SK-N-SH (cell line): ENCODE measurements at places on chromosomes 16 and 17. TPM values are rescaled to one million over a fixed set of nuclear protein-coding genes. Genes with fewer than 3 reads are reported as not detected.

GRCh38 chr16:71230122-71230845 lies at the start of gene HYDIN:
TSS of gene HYDIN (minus strand) at chr16:71230722. CDS start at chr16:71186895, 43,827 bp downstream.
- peak; percentile 91 for DNase-seq
- no peaks in the 10 kb centered on the region for H3K27me3 ChIP-seq
- no peaks in the 10 kb centered on the region for H3K36me3 ChIP-seq
- no peak within 1 kb of the TSS for H3K27ac ChIP-seq
- peak within 1 kb of the TSS; percentile 51 for H3K4me3 ChIP-seq

DNA sequence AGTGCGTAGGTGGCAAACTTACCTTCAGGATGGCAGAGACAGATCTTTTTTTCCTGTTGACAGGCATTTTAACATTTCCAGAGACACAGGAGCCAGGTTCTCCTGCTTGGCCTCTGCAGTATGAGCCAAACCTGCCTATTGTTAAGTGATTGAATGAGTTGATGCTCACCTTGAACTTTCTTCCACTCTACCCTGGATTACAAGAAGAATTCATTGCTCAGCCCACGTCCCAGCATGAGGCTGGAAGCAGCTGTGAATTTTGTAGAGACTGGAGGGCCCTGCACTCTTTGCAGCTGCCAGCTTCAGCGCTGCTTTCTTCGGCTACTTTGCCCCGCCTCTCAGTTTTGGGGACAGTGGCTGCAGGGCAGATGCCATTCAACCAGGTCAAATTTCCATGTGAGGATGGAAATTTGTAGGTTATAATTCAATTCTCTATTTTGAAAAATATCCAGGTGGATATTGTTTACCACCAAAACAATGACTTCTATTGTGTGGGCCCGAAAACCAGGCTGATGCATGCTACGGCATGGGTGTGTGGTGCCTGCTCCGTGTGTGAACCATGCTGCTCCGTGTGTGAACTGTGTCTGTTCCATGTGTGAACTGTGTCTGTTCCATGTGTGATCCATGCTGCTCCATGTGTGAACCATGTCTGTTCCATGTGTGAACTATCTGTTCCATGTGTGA lies 75.2 kb upstream of the METTL9 start:
- no peaks in the 10 kb centered on the region for H3K27me3 ChIP-seq
- peaks cover 11% of the 10 kb centered on the region for H3K4me1 ChIP-seq
- no peak overlapping the region for H3K4me3 ChIP-seq
- no peak for DNase-seq

- peak overlapping the region; percentile 97 for H3K27ac ChIP-seq
- no peaks in the 10 kb centered on the region for H3K27me3 ChIP-seq
- H3K36me3 ChIP-seq: no peaks in the 10 kb centered on the region
- DNase-seq: no peak
Measured at GRCh38 chr17:27585153-27585681, 45.8 kb upstream of the LGALS9 start.

GRCh38 chr17:20068445-20068844 lies 59.3 kb downstream of the SPECC1 start:
- no peaks in the 10 kb centered on the region for H3K36me3 ChIP-seq
- DNase-seq: no peak
- H3K4me1 ChIP-seq: peaks cover 3% of the 10 kb centered on the region; the same call in 1 of the 2 replicates
- H3K4me3 ChIP-seq: no peak overlapping the region
- H3K27me3 ChIP-seq: no peaks in the 10 kb centered on the region

DNA sequence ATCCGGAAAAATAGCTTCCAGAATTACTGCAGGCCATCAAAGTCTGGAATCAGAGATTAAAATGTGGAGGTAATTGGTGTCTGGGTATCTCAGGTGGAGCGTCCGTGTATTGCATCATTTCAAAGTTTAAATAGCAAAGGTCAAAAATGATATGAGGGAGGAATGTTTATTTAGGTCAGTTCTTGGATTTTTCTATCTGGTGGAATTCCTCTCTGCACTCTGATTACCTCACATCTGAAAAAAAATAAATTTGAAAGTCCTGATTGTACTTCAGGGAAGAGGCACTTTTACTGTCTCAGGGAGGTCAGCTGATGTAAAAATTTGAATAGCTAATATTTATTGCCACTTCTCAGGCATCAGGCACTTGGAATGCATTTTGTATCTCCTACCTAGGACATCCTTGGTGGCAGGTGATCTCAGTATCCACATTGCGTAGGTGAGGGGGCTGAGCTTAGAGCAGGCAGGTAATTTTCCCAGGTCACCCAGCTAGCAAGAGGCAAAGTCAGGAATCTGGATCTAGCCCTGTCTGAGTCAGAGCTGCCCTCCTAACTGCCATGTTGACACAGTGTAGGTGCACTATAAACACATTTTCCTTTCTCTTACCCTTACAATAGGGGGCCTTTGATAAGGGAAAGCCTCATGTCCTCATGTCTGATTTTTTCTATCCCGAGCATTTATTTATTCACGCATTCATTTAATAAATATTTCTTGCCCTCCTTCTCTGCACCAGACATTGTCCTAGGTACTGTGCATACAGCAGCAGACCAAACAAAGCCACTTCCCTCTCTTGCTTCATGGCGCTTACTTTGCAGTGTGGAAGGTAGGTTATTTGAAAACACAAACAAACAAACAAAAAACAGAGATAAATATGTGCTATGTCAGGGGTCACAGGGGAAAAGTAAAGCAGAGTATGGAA lies 454.3 kb downstream of the HAPSTR1 start:
- DNase-seq: no peak
- no peak overlapping the region for H3K4me3 ChIP-seq
- no peaks in the 10 kb centered on the region for H3K36me3 ChIP-seq
- no peaks in the 10 kb centered on the region for H3K4me1 ChIP-seq

- H3K27ac ChIP-seq: peak overlapping the region; percentile 62; the same call in 1 of the 2 replicates
- H3K4me1 ChIP-seq: peaks cover 21% of the 10 kb centered on the region
- no peaks in the 10 kb centered on the region for H3K36me3 ChIP-seq
- DNase-seq: peak; percentile 58
- no peaks in the 10 kb centered on the region for H3K27me3 ChIP-seq
- peak overlapping the region; percentile 70 for H3K4me3 ChIP-seq
Measured at GRCh38 chr17:30378241-30378824, 394 bp upstream of the CPD start.

GRCh38 chr17:82444941-82445521 lies 5.5 kb downstream of the CYBC1 start:
- H3K27me3 ChIP-seq: no peaks in the 10 kb centered on the region
- peaks cover 54% of the 10 kb centered on the region; the same call in 1 of the 2 replicates for H3K36me3 ChIP-seq
- peak; percentile 41 for DNase-seq
- no peak overlapping the region for H3K27ac ChIP-seq

GRCh38 chr17:33888455-33888854 lies 366.6 kb upstream of the CCL2 start:
- H3K27me3 ChIP-seq: no peaks in the 10 kb centered on the region
- no peak overlapping the region for H3K27ac ChIP-seq
- no peak for DNase-seq

GRCh38 chr17:1511290-1511689 lies 5.1 kb downstream of the INPP5K start:
- no peak overlapping the region for H3K4me3 ChIP-seq
- peaks cover 42% of the 10 kb centered on the region; the same call in 1 of the 2 replicates for H3K36me3 ChIP-seq
- no peak for DNase-seq
- H3K27me3 ChIP-seq: no peaks in the 10 kb centered on the region
- no peak overlapping the region for H3K27ac ChIP-seq

- H3K36me3 ChIP-seq: peaks cover 49% of the 10 kb centered on the region
- DNase-seq: no peak
- H3K27ac ChIP-seq: no peak overlapping the region
- H3K27me3 ChIP-seq: no peaks in the 10 kb centered on the region
- H3K4me3 ChIP-seq: no peak overlapping the region
Measured at GRCh38 chr17:73247726-73248125, 14.0 kb downstream of the CPSF4L start.

GRCh38 chr16:60123392-60124023 lies 1389.4 kb upstream of the GOT2 start:
- H3K4me3 ChIP-seq: no peak overlapping the region
- no peaks in the 10 kb centered on the region for H3K36me3 ChIP-seq
- no peaks in the 10 kb centered on the region for H3K27me3 ChIP-seq
- no peak for DNase-seq

DNA sequence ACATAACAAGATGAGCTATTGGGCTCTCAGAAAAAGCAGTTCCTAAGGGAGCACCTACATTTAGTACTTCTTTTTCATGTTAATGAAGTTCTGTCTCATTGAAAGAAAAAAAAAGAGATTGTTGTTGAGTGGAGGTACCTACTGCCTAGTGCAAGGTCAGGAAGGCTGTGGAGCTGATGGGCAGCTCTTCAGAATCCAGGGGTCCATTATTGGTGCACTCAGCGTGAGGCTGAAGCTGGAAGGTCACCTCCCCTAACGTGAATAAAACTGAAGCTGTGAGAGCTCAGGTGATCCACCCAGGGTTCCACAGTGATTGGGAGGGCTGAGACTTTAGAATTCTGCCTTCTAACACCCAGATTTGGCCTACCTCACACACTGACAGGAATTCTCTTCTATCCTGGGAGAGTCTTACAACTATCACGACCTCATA lies 153.9 kb upstream of the TBX2 start:
- H3K27ac ChIP-seq: no peak overlapping the region
- H3K36me3 ChIP-seq: no peaks in the 10 kb centered on the region
- H3K4me3 ChIP-seq: no peak overlapping the region
- DNase-seq: no peak
- H3K27me3 ChIP-seq: no peaks in the 10 kb centered on the region

- peaks cover 4% of the 10 kb centered on the region; the same call in 1 of the 2 replicates for H3K4me1 ChIP-seq
- peak within 1 kb of the TSS; percentile 58 for H3K27ac ChIP-seq
- no peaks in the 10 kb centered on the region for H3K27me3 ChIP-seq
- peak within 1 kb of the TSS; percentile 82 for H3K4me3 ChIP-seq
Measured at GRCh38 chr17:42536048-42536371, at the start of gene NAGLU. TSS of gene NAGLU (plus strand) at chr17:42536241. CDS start at chr17:42536273, 32 bp downstream.

GRCh38 chr16:86911437-86911958 lies 333.1 kb downstream of the FOXL1 start:
- H3K4me3 ChIP-seq: no peak overlapping the region
- H3K36me3 ChIP-seq: no peaks in the 10 kb centered on the region
- H3K27ac ChIP-seq: no peak overlapping the region
- no peaks in the 10 kb centered on the region for H3K4me1 ChIP-seq
- H3K27me3 ChIP-seq: no peaks in the 10 kb centered on the region; the same call in 1 of the 2 replicates
- DNase-seq: no peak

GRCh38 chr16:80996688-80997138 lies 10.0 kb downstream of the CMC2 start:
- H3K36me3 ChIP-seq: no peaks in the 10 kb centered on the region
- DNase-seq: no peak
- H3K4me3 ChIP-seq: no peak overlapping the region
- H3K27me3 ChIP-seq: no peaks in the 10 kb centered on the region
- peak overlapping the region; percentile 29; the same call in 1 of the 2 replicates for H3K27ac ChIP-seq

DNA sequence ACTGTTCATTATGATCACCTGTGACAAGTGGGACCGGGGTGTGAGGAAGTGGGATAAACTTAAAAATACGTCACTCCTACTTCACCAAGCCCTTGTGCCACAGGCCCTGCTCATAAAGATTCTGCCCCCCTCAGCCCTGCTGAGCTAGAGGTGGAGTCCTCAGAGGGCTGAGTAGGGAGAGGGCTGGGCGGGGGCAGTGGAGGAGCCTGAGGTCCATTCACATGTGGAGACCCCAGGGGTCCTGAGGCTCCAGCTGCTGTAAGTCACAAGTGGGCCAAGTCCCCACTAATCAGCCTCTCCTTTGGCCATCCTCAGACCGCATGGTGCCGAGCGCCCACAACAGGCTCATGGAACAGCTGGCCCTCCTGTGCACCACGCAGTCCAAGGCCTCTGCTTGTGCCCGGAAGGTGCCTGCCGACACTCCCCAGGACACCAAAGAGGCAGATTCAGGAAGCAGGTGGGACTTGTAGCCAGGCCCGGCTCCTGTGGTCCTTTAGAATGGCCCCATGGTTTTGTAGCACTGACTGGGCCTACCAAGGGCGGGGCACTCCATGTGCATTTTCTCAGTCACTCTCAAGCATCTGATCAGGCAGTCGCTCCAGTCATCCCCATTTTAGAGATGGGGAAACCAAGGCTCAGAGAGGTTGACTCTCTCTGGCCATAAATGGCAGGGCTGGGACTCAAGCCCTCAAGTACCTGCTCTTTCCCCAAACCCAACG lies 10.4 kb downstream of the DNAAF8 start:
- H3K36me3 ChIP-seq: no peaks in the 10 kb centered on the region; the same call in 1 of the 2 replicates
- H3K27me3 ChIP-seq: no peaks in the 10 kb centered on the region
- no peak for DNase-seq
- no peak overlapping the region for H3K4me3 ChIP-seq
- no peak overlapping the region for H3K27ac ChIP-seq

DNA sequence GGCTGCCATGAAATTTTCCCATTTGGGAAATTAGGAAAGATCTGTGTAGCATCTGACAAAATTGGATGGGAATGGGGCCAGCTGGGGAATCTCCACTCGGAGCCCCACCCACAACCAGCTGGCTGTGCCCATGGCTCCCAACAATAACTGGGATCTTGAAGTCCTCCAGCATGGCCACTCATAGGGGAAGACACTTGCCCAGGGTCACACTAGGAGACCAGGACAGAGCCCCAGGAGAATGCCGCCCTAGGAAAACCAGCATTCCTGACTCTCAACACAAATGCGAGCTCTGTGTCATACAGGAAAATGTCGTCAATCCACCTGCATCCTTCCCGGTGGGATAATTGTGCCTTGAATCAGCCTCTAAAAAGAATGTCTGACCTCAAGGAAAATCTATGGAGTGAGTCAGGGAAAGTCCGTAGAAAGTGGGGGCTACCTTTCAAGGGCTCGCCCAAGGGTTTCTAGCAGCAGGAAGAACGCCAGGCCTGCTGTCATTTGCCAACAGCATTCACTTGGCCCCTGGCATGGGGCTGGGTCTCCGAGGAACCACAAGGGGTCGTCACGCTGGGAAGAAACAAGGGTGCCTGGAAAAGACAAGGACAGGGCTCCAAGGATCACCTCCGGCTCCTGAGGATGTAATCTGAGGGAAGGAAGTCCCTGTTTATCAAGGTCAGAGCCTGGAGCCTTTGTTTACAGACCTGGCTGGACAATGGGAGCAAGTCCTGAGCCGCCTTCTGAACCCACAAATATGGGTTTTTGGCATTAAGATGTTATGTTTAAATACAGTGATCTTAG lies 15.9 kb downstream of the CDH5 start:
- no peaks in the 10 kb centered on the region for H3K4me1 ChIP-seq
- no peaks in the 10 kb centered on the region for H3K36me3 ChIP-seq
- no peaks in the 10 kb centered on the region for H3K27me3 ChIP-seq

TNS4 gene
- polyA plus RNA-seq: not detected in 2 replicates

RGS9 gene
- polyA plus RNA-seq: 1.3 and 1.4 TPM in 2 replicates

GPR139 gene
- polyA plus RNA-seq: not detected in 2 replicates

TEX14 gene
- polyA plus RNA-seq: 0.02 TPM in 1 of 2 replicates, not detected in the other

PLLP gene
- polyA plus RNA-seq: 0.86 and 1.3 TPM in 2 replicates

ZNF174 gene
- 10.5 and 12.9 TPM in 2 replicates for polyA plus RNA-seq
